ENCODE measurements at places on chromosomes 1 and 21.

DNA sequence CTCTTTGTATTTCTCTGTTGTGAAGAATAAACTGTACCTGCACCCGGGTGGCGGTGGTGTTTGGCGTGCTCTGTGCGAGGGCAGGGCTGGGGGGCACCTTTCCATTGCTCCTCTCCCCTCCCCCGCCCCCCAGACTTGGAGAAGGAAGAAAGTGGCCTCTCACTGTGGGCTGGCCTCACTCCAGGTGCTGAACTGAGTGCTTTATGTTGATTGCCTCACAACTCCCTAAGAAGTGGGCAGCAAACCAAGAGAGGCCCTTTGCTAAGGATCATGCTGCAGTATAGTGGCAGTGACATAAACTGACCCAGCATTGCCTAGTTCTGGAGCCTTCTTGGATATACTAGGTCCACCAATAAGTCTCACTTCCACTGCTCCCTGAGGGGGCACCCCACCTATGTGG lies 20.2 kb downstream of the A3GALT2 start:
- DNase-seq: no peak

GRCh38 chr1:156525071-156525501 lies 24.5 kb upstream of the MEF2D start:
- DNase-seq: no peak

DNA sequence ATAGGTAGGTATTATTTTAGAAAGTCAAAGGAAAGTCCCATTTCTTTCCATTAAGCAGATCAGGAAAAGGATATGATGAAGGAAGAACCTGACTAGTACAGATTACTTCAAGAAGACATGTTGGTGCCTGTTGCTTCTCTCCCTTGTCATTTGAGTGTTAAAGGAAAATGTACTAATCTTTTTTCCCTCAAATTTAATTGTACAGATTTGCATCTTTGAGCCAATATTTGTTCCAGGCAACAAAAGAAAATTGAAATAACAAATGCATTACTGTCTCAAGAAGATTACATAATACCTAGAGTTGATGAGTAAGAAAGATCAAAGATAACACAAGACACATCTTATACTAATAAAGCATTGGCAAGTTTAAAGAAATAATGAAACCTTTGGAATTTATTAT lies 566.9 kb upstream of the ZP4 start:
- DNase-seq: no peak

DNA sequence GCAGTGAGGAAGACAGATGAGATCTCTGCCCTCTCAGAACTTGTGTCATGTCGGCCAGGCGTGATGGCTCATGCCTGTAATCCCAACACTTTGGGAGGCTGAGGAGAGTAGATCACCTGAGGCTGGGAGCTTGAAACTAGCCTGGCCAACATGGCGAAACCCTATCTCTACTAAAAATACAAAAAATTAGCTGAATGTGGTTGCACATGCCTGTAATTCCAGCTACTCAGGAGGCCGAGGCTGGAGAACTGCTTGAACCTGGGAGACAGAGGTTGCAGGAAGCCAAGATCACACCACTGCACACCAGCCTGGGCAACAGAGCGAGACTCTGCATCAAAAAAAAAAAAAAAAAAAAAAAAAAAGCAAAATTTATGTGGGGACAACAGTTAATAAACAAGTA lies 40.9 kb upstream of the RALGPS2 start:
- no peak for DNase-seq

- no peak for DNase-seq
Observed at GRCh38 chr1:227994632-227995300, 12.0 kb upstream of the WNT3A start.

- no peak for DNase-seq
Observed at GRCh38 chr1:232921381-232921780, 29.0 kb upstream of the NTPCR start.

GRCh38 chr21:40947713-40948112 lies 100.8 kb upstream of the DSCAM start:
- no peak for DNase-seq

DNA sequence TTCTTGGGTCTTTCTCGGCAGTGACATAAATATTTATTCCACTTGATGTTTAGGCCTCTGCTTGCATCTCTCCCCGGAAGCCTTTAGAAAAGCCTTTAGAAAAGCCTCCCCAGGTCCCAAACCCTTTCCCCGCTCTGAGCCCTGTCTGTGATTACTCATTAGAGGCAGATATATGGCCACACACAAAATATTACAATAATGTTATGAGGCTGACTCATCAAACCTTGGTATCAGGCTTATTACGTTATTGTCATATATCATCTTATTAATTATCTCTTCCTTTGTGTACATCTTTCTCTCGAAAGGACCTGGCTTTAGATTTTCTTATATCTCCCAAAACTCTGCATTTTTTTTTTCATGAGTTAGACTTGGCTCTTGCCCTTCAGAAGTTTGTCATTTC lies 69.5 kb downstream of the FGGY start:
- DNase-seq: no peak

DNA sequence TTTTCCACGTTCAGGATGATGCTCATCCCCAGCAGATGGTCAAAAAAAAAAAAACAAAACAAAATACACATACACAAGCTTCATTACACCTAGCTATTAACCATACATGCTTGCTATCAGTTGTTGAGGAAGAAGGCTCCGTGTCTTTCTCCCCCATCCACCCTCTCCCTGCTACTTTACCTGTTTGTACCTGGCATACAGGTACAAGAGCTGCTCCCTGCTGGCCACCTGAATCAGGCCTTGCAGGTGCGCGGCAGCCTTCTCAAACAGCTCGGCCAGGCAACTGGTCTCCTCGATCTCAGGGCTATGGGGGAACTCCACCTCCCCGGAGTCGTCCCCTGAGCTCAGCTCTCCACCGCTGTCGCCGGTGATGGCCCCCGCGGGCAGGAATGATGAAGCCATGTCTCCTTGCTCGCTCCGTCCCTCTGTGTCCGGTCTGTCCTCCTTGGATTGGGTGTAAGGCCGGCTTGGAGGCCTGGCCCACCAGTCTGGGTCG lies 464 bp downstream of the ACBD6 start:
- no peak for DNase-seq

DNA sequence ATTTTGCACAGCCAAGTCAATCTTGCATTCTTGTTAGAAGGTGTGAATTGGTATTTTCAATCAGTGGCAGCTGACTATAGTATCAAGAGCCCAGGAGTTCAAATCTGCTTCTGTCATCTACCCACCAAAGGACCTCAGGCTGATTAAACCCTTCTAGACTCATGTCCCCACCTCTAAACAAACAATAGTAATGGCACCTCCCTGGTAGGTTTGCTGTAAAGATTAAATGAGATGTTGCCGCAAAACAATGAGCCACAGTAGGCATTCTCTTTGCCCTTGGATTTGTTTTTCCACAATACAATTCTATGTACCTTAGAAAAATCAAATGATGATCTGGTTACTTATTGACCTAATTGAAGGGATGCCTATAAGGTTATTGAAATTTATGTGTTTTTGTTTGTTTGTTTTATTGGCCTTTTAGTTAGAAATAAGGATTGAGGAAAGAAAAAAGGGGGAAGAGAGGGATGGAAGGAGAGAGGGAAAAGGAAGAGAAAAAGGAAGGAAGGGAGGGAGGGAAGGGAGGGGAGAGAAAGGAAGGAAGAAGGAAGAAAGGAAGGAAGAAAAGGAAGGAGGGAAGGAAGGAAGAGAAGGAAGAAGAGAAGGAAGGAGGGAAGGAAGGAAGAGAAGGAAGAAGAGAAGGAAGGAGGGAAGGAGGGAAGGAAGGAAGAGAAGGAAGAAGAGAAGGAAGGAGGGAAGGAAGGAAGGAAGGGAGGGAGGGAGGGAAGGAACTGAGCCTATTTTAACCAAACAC lies 110.7 kb downstream of the ETS2 start:
- no peak for DNase-seq

GRCh38 chr1:179984942-179985341 lies 30.3 kb downstream of the CEP350 start:
- DNase-seq: no peak

- DNase-seq: no peak
Observed at GRCh38 chr1:117810553-117810952, 118.9 kb downstream of the GDAP2 start.

- DNase-seq: peak; percentile 62
Observed at GRCh38 chr21:16583556-16583955, 853.8 kb downstream of the USP25 start.

DNA sequence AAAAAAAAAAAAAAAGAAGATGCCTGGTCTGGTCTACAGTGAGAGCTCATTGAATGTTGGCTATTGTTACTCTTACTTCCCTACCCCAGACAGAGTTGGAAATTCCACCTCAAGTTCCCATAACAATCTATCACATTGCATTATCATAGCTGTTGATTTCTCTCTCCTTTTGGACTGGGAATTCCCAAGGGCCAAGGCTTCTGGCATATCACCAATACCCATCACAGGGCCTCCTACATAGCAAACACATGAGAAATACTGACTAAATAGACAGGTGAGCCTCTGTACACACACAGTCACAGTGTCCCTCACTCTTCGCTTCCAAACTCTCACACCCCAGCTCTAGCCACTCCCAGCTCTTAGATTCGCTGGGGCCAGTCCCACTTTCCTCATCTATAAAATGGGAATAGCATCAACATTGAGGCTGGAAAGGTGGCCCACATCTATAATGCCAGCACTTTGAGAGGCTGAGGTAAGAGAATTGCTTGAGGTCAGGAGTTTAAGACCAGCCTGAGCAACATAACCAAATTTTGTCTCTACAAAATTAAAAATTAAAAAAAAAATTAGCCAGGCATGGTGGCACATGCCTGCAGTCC lies 6.4 kb downstream of the PTAFR start:
- no peak for DNase-seq

- no peak for DNase-seq
Observed at GRCh38 chr1:41161846-41162245, 80.3 kb downstream of the SCMH1 start.

DNA sequence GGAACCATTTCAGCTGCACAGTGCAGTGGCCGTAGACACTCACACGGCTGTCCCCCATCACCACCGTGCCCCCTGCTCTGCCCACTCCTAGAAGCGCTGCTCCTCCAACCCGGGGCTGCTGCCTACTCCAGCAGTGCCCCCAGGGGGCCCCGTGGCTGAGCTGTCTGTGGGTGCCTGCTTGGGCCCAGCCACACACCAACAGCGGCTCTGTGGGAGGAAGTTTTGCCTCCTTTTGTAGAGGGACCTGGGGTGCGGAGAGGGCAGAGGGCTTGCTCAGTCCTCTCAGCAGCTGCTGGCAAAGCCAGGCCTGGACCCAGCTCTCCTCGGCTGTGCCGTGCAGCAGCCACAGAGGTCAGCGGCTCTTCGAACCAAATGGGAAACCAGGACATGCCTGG lies 11.4 kb upstream of the LRRC3 start:
- no peak for DNase-seq

DNA sequence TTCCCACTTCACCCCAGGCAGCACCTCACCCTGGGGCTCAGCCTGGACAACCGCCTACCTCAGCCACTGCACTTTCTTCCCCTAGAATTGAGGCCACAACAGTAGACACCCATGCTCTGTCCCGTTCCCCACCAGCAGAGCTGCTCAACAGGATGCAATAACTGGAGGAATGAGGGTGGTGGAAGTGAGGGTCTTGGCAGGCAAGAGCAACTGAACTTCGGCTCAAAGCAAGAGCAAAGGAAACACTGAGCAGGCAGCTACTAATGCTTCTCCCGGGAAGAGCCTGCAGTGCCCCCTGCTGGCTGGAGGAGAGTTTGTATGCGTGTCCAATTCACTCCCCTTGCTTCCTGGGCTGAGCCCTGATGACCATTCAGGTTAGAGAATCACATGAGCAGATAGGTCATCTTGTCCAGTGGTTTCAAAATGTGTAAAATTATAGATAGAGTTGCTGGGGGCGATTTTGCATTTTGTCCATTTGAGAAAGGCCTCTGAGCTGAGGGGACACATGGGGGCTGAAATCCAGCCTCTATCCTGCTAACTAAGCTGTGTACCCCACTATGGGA lies 13.9 kb downstream of the NT5C1A start:
- DNase-seq: peak; percentile 37

DNA sequence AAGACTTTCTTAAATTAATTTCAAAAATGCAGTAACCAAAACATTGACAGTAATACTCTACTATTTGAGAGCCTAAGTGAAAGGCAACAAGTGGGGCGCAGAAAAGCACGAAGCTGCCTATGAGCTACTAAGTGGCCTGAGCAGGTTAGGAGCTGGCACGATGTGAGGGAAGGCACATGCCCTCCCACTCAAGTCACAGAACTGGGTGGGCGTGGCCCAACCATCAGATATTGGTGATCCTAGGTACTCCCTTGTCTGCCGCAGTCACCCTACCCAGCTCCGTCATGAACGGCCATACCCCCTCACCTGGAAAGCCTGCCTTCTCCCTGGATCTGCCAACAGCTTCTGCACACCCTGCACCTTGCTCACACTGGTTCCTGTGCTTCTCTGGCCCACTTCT lies 40.8 kb downstream of the SSBP3 start:
- DNase-seq: no peak

- DNase-seq: no peak
Observed at GRCh38 chr1:32250893-32251716, at the start of gene LCK. Gene LCK, plus strand, starts transcription at chr1:32251265. Its CDS starts 23,065 bp downstream, at chr1:32274330.

DNA sequence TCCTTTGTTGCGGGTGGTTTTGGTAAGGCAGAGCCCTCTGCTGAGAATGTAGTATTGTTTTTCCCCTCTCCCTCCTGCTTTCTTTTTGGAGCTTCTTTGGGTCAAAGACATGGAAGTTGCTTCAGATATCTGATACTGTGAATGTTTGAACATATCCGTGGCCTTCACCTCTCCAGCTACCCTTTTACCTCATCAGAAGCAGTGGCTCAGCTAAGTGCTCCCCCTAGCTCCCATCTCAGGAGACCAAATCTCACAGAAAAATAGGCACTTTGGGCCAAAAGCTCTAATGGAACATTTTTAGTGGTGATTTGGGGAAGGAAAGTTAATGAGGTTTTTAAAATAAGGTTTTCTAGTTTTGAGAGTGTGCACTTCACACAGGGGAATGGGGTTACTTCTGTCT lies 6.3 kb downstream of the TMEM200B start:
- DNase-seq: no peak

- DNase-seq: no peak
Observed at GRCh38 chr21:26826801-26827200, 18.4 kb downstream of the ADAMTS1 start.

Data from NCI-H2227 treated with DMSO at 0.1 percent for 48 hours (cell line).